Ovary (tissue), 10 donors: ENCODE measurements at places on chromosomes 1 and 21. TPM values are rescaled to one million over a fixed set of nuclear protein-coding genes. Genes with fewer than 3 reads are reported as not detected.

DNA sequence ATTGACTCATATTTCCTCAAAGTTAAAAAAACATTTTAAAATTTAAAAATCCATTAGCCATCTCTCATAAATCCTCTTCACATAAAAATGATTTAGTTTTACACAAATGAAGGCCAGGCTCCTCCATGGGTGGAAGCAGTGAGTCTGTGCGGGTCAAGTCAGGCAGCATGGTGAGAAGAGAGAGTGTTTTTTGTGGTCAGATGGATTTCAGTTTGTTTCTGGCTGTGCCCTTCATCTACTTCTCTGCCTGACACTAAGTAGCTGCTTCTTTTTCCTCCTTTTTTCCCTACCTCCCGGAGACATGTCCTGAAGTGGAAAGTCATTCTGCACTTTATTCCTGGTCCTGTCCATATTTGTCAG, 10.3 kb downstream of the PLA2G4A start:
- DNase-seq = no peak

- DNase-seq = peak; percentile 42
These were observed 31.2 kb upstream of the TNFRSF1B start for GRCh38 chr1:12135612-12136011.

GRCh38 chr1:34330061-34330460, 153.4 kb downstream of the C1orf94 start:
- no peak for DNase-seq

- no peak for DNase-seq
These were observed 189.3 kb downstream of the PTPRU start for GRCh38 chr1:29425631-29426030.

GRCh38 chr1:5740865-5741860, 251.1 kb downstream of the NPHP4 start:
- DNase-seq = no peak

GRCh38 chr1:1079408-1080121, 5.5 kb upstream of the RNF223 start:
- DNase-seq = peak; percentile 47

- no peak for DNase-seq
These were observed 24.3 kb upstream of the SLC30A1 start for GRCh38 chr1:211603191-211603701.

DNA sequence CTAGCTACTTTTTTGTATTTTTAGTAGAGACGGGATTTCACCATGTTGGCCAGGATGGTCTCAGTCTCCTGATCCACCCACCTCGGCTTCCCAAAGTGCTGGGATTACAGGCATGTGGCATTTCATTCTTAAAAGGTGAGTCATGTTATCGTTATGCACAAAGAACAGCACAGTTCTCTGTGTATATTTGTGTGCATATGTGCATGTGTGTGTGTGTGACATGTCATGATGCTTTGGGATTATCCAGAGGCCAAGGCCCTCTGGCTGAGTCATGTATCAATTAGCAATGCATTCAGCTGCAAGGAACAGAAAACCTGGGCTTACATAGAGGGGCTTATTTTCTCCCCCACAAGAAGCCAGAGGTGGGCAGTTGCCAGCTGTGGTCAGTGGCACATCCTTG, 301.7 kb upstream of the KAZN start:
- no peak for DNase-seq

GRCh38 chr1:8294170-8294697, 23.7 kb upstream of the SLC45A1 start:
- DNase-seq = peak; percentile 58

GRCh38 chr1:148292915-148293314, 140.8 kb upstream of the NBPF11 start:
- DNase-seq = no peak

GRCh38 chr1:205066141-205066818, 18.0 kb downstream of the TMEM81 start:
- no peak for DNase-seq

DNA sequence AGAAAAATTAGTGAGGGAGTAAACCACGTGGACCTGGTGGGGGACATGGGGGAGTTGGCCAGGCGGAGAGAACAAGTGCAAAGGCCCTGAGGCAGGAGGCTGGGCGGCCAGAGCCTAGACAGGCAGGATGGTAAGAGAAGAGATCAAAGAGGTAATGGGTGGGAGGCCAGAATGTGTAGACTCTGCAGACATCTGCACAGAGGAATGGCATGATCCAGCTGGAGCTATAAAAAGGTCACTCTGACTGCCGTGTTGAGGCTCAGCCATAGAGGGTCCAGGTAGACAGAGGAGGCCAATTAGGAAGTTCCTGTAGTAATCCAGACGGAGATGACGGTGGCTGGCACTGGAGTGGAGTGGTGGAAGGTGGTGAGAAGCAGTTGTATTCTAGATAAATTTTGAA, 3.6 kb downstream of the H6PD start:
- DNase-seq = no peak

- DNase-seq = no peak
These were observed 232.2 kb upstream of the PKN2 start for GRCh38 chr1:88451856-88452255.

GRCh38 chr21:33811167-33812010, 104.2 kb downstream of the ATP5PO start:
- no peak for DNase-seq

GRCh38 chr1:217861658-217862057, 230.5 kb downstream of the SPATA17 start:
- DNase-seq = no peak

DNA sequence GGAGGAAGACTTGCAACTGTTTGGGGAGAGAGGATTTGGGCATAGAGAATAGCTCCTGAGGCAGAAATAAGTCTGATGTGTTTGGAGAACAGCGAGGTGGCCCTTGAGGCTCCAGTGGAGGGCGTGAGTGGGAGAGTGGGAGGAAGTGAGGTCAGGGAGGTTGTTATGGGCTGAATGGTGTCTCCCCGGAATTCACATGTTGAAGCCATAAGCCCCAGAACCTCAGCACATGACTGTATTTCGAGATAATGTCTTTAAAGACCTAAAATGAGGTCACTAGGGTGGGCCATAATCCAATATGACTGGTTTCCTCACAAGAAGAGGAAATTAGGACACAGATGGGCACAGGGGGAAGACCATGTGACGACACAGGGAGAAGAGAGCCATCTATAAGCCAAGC, 17.9 kb upstream of the APP start:
- no peak for DNase-seq

GRCh38 chr1:98893371-98893770, 111.3 kb downstream of the PLPPR5 start:
- no peak for DNase-seq

DNA sequence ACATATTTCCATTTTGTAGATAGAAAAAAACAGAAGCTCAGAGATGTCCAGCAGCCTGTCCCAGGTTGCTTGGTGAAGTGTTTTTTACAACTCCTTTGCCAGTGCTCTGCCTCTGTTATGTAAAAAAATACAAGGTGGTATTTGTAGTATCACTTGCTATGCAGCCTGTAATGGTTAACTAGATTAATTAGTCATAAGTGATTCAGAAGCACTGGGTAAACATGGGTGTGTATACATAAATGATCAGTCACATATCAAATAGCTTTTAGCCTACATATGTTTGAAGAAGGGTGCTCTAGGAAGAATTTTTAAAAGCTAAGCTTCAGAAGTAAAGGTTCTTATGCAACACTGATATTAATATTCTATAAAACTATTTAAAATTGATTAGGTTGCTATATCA, 70.0 kb upstream of the MAGI3 start:
- DNase-seq = no peak

DNA sequence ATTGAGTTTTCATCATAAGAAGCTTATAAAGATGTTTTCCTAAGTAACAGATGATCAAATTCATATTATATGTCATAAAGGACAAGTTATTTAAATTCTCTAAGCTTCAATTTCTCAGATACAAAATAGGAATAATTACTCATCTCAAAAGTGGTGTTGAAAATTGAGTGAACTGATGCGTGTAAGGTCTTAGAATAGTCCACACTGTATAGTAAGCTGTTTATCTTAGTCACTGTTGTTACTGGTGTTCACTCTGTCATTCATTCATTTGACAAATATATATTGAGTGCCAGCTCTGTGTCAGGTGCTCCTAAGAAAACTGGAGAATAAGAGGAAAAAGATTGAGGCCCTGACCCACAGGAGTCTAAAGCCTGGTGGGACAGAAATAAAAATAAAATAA, 186.3 kb upstream of the BRINP3 start:
- DNase-seq = no peak

GRCh38 chr1:237763137-237763536, 127.6 kb downstream of the ZP4 start:
- DNase-seq = no peak

GRCh38 chr1:244732851-244733450, 80.0 kb downstream of the DESI2 start:
- DNase-seq = no peak

- DNase-seq = no peak
These were observed 210.7 kb upstream of the TMPRSS15 start for GRCh38 chr21:18614303-18614702.

DNA sequence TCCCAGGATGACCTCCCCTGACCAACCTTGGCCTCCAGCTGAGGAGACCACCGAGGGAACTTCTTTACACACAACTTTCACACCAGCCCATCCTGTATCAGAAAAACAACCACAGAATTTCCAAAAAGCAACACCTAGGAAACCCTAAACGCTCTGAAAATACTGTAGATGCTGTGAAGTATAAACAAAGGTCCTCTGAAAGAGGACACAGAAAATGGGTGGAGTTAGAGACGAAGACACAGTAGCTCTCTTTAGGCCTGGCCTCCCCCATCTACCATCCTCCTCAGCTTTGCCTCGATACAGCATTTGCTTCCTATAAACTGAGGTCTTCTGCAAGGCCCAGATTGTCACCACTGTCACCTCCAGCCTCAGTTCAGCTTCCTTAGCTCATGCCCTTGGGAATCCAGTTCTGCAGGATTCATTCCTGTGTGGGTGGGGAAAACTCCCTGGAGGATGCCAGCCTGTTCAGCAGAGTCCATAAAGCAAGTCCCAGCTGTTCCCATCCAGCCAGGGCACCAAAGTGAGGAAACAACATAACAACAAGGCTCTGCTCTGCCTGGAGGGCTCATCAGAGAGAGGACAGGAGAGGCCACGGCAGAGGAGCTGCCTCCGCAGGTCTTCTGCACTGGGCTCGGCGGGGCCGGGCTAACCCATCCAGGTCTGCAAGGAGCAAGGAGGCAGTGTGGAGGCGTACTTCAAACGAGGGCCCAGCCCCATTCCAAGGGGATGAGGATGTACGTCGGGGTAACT, 15.0 kb downstream of the PIK3C2B start:
- DNase-seq = no peak

DNA sequence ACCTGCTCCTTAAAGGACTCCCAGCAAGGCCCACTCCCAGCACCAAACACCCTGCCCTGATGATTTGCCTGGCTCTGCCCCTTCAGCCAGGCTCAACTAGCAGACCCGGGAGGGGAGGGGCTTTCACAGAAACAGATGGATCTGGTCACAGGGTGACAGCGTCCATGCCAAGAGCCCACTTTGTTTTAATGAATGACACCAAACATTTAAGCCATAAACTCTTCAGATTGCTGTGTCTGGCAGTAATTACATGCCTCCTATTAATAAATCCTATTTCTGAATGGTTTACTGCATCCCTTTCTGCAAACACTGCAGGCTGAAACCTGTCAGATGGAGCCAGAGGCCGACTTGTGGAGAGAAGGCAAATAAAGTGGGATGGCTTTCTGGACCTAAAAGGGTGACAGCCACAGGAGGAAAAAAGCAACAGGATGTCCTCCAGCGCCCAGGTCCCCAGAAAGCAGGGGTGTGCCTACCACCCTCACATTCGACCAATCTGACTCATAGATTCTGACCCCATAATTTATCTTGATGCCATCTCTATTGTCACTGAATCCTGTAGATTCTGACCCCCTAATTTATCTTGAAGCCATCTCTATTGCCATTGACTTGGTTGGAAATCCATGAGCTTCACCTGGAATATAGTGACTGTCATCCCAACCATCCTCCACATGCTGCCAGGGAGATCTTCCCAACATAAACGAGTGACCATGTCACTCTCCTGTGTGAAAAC, 200.9 kb downstream of the PLPP3 start:
- DNase-seq = no peak

- DNase-seq = no peak
These were observed 94.7 kb upstream of the SLC25A33 start for GRCh38 chr1:9444532-9444931.

DNA sequence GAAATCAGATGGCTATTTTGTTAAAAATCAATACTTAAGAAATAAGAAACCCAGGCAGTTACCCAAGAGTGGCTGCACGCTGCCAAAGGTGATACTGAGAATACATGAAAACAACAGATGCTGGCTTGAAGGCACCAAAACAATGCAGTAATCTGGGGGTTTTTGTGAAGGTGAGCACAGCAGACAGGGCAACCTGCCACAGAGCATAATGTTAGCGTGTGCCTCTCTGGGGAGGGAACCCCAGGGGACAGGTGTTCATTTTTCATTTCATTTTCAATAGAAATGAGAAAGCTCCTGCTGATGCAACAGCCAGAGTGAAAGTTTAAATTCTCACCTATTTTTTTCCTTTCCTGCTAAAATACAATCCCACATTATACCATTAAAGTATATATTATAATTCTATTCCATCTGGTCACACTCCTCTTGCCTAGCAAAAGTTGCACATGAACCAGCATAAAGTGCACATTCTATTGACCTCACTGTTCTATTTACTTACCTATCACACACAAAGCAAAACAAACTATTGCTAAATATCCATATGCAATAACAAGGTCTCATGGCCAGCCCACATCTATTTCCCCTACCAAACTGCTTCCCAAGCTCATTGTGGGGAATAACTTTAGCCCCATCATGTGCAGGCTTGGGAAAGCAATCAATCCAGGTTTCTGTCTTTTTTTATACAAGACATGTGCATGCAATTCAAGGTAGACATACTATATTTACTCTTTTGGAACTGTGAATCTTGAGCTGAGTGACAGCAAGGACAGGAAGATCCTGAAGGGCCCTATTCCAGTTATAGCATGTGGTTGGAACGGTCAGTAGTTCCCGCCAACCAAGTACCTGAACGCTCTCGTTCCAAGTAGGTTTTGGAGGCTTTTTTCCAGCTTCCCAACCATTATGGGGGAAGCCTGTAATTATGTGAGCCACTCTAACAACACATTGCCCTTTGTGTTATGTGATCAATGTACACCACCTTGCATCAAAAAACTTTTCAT, 173.6 kb downstream of the RERE start:
- no peak for DNase-seq

FAM78B gene
- 1.1 TPM for total RNA-seq

ETV3L gene
- not detected for total RNA-seq

FALEC gene
- not detected for total RNA-seq

TNFRSF4 gene
- total RNA-seq = 1.8 TPM

IFNAR2 gene
- 27.5 TPM for total RNA-seq

KIF14 gene
- 0.11 TPM for total RNA-seq

OLFM3 gene
- total RNA-seq = not detected

TTC34 gene
- total RNA-seq = 3.2 TPM

FNDC7 gene
- 0.22 TPM for total RNA-seq

KPRP gene
- total RNA-seq = not detected

DNASE2B gene
- not detected for total RNA-seq

SNAP47 gene
- 125 TPM for total RNA-seq
